ENCODE measurements at places on chromosomes 12 and 14.

GRCh38 chr12:71223139-71223538 is 65.3 kb upstream of the TSPAN8 start:
- no peak for DNase-seq

- DNase-seq = no peak
These were observed 44.5 kb downstream of the TMPRSS12 start for GRCh38 chr12:50887191-50887590.

DNA sequence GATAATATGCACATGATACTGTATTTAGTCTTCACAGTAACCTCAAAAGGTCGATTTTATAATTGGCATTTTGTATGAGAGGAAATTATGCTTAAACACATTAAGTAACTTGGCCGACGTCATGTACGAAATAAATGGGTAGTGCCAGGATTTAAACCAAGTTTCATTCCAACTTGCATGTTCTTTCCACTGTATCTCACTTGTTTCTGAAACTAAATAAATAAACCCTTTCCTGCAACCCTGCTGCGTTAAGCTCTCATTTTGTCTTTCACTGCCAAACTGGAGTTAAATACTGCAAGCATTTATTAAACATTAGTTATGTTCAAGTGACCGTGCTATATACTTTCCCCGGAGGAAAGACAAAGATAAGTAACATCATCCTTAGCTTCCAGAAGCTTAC is 293.9 kb upstream of the PRKD1 start:
- DNase-seq = no peak

GRCh38 chr12:19970116-19970515 is 398.2 kb upstream of the PDE3A start:
- no peak for DNase-seq

DNA sequence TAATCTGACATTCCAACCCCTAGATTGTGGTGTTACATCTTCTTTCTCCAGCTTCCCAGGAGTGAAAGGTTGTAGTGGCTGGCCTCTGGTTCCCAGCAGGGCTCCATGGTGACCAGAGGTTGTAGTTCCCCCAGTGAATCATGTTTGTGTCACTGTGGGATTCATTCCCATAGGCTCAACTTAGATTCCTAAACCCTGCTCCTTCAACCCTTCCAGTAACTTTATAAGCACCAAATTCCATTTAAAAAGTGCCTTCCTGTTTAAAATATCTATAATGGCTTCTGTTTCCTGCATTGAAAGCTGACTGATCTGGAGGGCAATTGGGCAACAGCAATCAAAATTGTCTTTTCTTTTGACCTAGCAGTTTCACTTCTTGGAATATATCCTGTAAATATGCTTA is 40.5 kb upstream of the TBC1D15 start:
- DNase-seq = no peak

GRCh38 chr12:92927055-92927435 is 2.0 kb downstream of the EEA1 start:
- peak; percentile 41 for DNase-seq

DNA sequence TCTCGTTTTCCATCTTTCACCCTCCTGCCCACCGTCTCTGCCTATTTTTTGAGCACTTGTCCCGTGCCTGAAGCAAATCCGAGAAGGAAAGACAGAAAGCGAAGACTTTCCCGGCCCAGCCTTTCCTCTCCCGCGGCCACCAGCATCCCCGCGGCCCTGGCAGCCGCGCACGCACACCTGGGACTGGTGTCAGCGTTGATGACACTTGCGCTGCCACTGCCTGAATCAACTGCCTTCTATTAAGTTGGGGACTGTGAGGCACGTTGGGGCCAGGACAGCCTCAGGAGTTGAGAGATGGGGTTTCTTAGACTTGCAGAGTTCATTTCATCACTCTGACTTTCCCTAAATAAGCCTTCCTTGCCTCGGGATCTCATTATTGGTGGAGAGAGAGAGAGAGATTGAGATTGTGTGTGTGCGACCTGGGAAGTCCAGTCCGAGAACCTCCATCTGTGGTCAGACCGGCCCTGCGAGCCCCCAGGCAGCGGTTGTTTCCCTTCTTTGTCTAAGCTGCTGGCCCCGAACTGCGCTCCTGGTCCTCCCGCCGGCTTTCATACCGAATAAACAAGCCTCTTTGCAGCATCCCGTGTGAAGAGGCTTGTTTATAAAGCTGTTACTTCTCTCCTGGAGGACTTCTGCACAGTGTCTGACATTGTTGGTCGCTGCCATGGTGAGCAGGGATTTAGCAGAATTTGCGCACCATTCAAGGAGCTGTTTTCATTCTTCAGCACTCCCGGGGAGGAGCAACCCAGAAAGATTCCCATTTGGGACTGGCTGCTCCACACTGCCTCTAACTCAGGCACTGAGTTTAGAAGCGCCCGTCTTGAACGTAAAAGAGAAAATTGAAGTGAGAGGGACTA is 1.5 kb downstream of the PDZRN4 start:
- DNase-seq = no peak

- no peak for DNase-seq
These were observed 361.0 kb downstream of the DPF3 start for GRCh38 chr14:72532686-72533454.

DNA sequence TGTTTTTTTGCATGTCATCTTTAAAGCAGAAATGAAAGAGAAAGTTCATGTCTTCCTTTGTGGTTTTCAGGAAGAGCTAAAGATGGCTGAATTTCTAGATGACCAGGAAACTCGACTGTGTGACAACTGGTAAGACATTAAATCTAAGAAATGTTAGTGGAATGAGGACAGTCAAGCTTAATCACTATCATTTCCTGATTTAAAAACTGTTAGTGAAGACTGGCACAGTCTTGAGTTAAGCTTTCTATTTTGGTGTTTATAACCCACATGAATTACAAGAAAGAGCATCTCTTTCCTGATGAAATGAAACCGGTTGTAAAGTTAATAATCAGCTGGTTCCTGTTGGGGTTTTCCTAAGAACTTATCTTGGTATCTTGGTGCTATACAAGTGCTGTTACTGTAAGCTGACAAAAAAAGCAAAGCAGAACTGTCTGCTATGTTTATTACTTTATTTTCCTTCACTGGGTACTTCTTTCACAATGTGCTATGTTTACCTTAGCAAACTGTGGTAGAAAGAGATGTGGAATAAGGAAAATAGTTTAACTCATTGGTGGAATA is 5.2 kb downstream of the TRAFD1 start:
- no peak for DNase-seq

DNA sequence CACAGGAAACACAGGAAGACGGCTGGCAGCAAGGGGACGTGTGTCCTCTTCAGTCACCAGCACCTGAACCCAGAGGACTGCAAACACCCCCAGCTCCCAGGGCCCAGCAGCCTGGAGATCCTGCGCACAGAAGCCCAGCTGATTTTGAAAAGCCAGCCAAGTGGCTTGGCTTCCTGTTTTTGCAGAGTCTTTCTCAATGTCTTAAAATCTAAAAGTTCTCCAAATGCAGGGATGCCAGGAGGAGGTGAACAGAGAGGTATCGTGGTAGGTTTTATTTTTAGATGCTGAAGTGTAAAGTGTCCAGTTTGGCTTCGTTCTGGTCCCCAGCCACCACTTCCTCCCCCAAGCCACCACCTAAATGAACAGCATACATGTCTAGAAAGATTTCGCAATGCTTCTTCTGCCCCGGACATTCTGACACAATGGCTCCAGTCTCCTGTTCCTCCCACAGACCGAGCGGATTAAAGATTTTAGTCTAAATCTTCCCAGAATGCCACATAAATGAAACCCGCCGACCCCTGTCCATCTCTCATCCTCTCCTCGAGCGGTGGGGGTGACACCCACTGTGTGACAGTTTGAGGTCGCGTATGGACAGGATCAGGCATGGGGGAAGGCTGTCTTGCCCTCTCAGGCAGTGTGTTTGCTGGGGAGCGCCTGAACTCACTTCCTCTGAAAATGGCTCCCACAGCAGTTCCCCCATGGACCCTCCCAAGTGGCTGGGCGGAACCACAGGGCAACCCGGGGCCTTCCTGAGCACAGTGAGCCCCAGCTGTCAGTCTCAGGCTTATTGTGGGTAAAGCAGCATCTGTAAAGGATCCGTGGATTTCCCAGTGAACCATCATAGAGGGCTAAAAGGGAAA is 41.6 kb downstream of the ITPK1 start:
- no peak for DNase-seq

- no peak for DNase-seq
These were observed 139.3 kb downstream of the CALM1 start for GRCh38 chr14:90536092-90536491.

DNA sequence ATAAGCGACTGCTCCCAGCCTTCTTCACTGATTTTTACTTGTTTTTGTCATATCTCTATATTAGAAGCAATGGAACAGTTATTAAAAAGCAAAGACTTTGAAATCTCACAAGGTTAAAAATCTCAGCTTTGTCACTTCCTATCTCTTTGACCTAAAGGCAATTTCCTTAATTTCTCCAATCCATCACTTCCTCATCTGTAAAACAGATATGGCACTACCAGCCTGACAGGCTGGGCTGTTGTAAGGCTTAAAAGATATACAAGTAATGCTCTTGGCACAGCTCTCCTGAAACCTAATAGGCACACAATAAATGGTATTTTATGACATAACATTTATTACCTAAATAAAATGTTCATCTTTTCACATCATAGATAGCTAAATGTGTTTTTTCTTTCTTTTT is 25.6 kb downstream of the ATXN2 start:
- DNase-seq = no peak

GRCh38 chr12:17954788-17955187 is 135.2 kb downstream of the RERGL start:
- no peak for DNase-seq

GRCh38 chr12:130835011-130835410 is 4.0 kb downstream of the STX2 start:
- DNase-seq = no peak

GRCh38 chr12:28698553-28698952 is 450.5 kb upstream of the FAR2 start:
- DNase-seq = no peak

GRCh38 chr14:28773861-28774691 is 7.5 kb downstream of the FOXG1 start:
- DNase-seq = no peak

DNA sequence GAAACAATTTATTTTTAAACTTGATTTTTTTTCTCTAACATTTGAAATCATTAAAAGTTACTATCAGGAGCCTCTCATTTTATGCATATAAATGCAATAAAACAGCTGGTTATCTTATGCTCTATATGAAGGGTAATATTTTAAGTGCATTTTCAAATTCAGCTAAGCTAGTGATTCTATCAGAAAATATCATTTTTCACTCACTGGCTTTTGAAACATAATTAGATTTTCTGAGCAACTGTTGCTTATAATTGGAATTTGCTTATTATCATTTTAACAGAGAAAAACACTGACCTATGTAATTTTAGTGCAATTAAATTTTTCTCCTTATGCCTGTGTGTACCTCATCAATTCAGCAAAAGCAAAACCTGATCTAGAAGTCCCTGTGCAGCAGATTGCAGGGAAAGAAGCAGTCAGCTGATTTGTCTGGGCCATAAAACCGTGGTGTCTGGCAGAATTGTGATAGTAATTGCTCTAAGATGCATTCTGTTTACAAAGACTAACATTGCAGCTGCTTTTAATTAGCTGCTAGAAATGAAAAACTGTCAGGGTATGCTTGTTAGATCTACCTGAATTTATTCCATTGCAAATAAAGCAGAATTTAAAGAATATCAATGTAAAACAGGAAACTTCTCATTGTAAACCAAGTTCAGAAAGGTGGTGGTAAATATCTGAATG is 75.0 kb downstream of the BICD1 start:
- DNase-seq = no peak

DNA sequence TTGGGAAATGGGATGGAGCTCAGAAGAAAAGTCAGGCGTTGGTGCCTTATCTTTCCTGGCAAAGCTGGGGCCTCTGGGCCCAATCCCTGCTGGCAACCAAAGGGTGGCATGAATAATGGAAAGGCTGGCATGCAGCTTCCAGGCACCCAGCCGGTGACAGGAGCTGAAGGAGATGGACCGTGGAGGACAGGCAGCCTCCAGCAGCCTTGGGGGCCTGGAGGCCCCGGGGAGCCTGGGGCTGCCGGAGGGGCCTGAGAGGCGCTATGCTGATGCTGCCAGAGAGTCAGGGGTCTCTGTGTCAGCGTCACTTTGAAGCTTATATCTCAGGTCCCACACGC is 38.2 kb upstream of the EML1 start:
- no peak for DNase-seq

DNA sequence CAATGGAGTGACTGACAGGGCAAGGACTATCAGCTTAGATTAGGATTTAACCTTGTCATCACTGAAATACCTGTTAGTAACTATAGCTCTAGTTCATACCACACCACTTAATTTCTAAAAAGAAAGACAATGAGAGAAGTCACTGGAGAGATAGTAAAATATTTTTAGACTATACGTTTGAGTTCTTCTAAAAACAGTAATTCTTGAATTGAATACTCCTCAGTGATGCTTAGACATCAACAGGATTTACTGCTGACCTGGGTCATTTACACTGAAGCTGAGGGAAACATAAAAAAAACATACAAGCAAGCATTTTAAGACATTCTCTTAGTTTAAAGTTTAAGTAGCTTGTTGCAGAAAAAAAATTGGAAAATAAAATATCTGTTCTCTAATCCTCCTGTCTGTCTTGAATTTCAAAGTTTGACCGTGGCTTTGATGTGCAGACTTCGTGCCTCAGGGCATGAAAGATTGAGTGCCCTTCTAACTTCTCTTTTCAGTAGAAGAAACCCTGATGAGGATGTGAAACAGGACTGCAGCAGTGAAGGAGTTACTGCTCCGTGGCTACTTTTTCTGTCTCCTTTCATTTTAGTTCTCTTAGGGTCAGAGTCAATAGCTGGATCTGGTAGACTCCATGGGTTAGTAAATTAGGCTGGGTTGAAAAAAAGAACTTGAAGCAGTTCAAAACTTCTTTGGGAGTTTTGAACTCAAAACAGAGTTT is 172.2 kb downstream of the PTPRO start:
- no peak for DNase-seq

DNA sequence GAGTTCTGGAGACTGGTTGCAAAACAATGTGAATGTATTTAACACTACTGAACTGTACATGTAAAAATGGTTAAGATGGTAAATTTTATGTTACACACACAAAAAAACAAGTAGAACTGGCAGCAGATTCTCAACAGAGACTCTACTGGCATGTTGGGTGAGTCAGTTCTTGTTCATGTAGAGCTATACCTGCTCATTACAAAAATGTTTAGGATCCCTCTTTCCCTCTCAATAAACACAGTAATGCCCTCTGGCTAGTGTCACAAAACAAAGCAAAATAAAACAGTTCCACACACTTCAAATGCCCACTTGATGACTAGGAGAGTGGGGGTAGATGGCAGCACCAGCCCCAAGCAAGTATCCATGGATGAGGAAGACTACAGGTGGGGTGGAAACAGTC is 13.7 kb upstream of the ZNF740 start:
- DNase-seq = no peak

Data from CD4-positive, alpha-beta T cell treated with Interleukin-6 for 4 hours (primary cell).